ENCODE measurements at places on chromosomes 12 and 14. TPM values are rescaled to one million over a fixed set of nuclear protein-coding genes. Genes with fewer than 3 reads are reported as not detected.

- no peak for DNase-seq
These were observed 106.9 kb upstream of the ATF7IP start for GRCh38 chr12:14258575-14258940.

TTC6 gene
- total RNA-seq: not detected

CGRRF1 gene
- total RNA-seq: 16.5 TPM

IL22 gene
- not detected for total RNA-seq

GRCh38 chr14:76870166-76870565, 44.0 kb downstream of the LRRC74A start:
- DNase-seq: no peak

PSEN1 gene
- 39.6 TPM for total RNA-seq

DNA sequence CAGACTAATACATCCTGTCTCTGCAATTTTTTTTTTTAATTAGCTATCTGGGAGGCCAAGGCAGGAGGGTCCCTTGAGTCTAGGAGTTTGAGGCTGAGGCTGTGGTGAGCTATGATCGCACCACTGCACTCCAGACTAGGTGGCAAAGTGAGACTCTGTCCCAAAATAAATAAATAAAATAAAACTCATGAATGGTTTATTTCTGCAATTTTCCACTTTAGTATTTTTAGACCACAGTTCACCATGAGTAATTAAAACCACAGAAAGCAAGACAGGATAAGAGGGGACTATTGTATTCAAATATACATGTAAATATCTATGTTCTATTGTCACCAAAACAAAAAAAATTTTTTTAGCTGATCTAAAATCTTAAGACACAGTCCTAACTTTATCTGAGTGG, 17.8 kb downstream of the TAOK3 start:
- no peak for DNase-seq

- DNase-seq: no peak
These were observed 53.5 kb downstream of the SUDS3 start for GRCh38 chr12:118429688-118430383.

- peak; percentile 91 for DNase-seq
These were observed 2.8 kb downstream of the TNS2 start for GRCh38 chr12:53052419-53053217.

GRCh38 chr14:23521785-23522640, 29.6 kb downstream of the ZFHX2 start:
- DNase-seq: no peak

ENDOU gene
- total RNA-seq: 0.30 TPM

All from tibial nerve (tissue), 4 donors.